Cortex of kidney (tissue), 1 donor: ENCODE measurements at places on chromosomes 3 and 15.

GRCh38 chr15:90720131-90720530, 3.0 kb downstream of the BLM start:
- no peak for DNase-seq

GRCh38 chr3:157467200-157467599, 30.6 kb downstream of the PTX3 start:
- DNase-seq, result no peak

DNA sequence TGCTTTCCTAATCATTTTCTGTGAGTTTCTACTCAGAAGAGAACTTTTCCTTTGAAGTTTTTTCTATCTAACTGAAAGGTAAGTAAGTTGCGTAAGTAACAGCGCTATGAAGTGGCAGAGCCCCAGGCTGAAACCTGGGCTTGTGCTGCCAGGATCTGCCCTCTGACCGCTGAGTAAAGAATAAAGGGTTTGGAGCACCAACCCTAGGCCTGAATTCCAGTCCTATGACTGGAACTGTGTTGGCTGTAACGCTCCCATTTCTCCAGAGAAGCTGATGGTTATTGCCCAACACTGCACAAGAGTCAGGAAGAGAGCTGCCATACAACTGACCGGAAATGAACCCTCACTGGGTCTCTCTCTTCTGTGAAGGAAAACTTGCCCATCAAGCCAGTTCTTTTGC, 87.0 kb downstream of the FOXB1 start:
- no peak for DNase-seq

- no peak for DNase-seq
Measured at GRCh38 chr3:170038434-170039110, 777 bp downstream of the GPR160 start.

- DNase-seq, result no peak
Measured at GRCh38 chr15:89971592-89971997, 29.5 kb upstream of the ZNF710 start.

GRCh38 chr3:156598413-156598812, 43.5 kb upstream of the SSR3 start:
- DNase-seq, result no peak

GRCh38 chr15:75210811-75211230, 9.1 kb downstream of the C15orf39 start:
- no peak for DNase-seq

DNA sequence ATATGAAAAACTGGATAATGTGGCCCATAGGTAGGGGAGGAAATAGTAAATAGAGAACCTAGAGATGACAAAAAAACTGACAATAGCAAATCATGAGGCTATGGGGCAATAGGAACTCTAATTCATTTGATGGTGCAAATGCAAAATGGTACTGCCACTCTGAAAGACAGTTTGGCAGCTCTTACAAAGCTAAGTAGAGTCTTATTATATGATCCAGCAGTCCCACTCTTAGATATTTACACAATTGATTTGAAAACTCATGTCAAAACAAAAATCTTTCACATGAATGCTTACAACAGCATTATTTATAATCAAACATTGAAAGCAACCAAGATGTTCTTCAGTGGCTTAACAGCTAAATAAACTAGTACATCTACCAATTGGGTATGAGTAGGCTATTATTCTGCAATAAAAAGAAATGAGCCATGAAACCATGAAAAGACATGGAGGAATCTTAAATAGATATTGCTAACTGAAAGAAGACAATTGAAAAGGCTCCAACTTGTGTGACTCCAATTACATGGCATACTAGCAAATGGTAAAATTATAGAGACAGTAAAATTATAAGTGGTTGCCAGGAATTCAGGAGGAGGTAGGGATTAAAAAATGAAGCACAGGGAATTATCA, 321.8 kb upstream of the STAC start:
- no peak for DNase-seq
